Stimulated activated CD8-positive, alpha-beta memory T cell treated with anti-CD3 and anti-CD28 coated beads, Interleukin-15, amount 100 ng/mL, for 24 hours (primary cell): ENCODE measurements at places on chromosomes 2 and 18.

GRCh38 chr18:26543373-26543772 lies 5.0 kb downstream of the KCTD1 start:
- no peak for DNase-seq

DNA sequence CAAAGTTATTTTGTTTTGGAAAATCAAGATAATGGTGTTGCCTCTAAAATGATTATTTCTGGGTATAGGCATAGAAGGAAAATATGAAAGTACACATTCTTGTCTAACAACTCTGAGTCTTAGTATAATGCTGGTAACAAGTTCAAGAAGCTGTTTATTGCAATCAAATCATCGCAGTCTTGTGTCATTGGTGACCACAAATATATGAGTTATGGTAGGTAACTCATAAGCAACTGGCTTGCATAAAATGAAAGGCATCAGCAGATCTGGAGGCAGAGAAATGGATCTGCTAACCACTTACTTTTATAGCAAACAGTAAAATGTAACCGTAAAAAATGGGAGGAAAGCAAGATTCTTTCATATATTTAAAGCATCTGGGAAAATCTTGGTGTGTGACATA lies 156.2 kb upstream of the TCF4 start:
- DNase-seq: no peak

- DNase-seq: no peak
These were observed 1288.6 kb upstream of the CDH2 start for GRCh38 chr18:29465526-29465925.

GRCh38 chr2:222296311-222296741 lies 2.5 kb downstream of the PAX3 start:
- no peak for DNase-seq
